ENCODE measurements at places on chromosomes 1 and 21.
A peak's percentile ranks its signal among the peaks of the same experiment; 100 is the strongest.

- no peak for DNase-seq
These were observed 11.8 kb upstream of the CELSR2 start for GRCh38 chr1:109237512-109237911.

DNA sequence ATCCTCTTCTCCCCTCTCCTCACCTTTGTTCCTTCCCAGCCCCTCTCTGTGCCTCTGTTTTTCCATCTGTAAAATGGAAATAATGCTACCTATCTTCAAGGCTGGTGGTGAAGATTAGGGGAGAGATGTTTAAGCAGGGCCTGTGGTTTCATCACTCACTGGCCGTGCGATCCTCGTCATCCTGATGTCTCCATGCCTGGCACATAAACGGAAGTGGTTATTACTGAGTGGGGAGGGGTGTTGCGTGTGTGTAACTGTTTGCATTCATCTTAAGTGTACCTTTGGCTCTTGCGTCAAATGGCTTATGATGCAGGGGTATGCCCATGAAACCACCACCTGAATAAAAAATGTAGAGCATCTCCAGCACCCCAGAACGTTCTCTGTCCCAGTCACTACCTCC is 17.2 kb upstream of the C1QA start:
- no peak for DNase-seq

GRCh38 chr1:62493656-62494055 is 56.8 kb downstream of the USP1 start:
- peak; percentile 3 for DNase-seq

DNA sequence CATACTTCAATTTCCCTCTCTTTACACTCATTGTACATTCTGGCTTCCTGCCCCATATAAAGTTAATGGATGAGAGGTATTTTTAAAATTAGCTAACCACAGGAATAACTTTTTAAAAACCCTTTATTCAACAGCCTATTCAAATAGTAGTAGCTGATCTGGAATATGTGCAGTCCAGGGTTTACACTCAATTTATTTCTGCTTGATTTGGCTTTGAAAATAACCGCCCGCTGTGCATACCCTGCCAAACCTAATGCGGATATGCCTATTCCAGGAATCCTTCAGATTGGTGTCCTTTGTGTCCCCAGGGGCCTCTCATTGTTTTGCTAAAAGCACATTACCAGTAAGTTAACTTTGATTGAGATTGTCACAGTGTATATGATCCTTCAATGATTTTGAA is 1686.2 kb downstream of the PLA2G4A start:
- no peak for DNase-seq

DNA sequence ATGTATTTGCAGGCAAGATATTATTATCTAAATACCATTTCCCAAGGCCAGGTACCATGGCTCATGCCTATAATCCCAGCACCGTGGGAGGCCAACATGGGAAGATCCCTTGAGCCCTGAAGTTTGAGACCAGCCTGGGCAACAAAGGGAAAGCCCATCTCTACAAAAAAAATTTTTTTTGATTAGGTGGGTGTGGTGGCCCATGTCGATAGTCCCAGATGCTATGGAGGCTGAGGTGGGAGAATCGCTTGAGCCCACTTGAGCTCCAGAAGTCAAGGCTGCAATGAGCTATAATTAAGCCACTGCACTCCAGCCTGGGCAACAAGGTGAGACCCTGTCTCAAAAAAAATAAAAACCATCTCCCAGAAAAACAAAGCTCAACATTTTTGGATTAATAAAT is 2.2 kb downstream of the STMN1 start:
- DNase-seq: no peak

- no peak for DNase-seq
These were observed 61.0 kb upstream of the FAM20B start for GRCh38 chr1:178964469-178965330.

- DNase-seq: peak; percentile 69
These were observed 71.4 kb downstream of the MEGF6 start for GRCh38 chr1:3539707-3540425.

- DNase-seq: peak; percentile 86
These were observed 41.7 kb downstream of the PTGFRN start for GRCh38 chr1:116951200-116951935.

All from fibroblast of the aortic adventitia (primary cell).